Astrocyte (in vitro differentiated cells and primary cell): ENCODE measurements at places on chromosomes 2 and 18. TPM values are rescaled to one million over a fixed set of nuclear protein-coding genes. Genes with fewer than 3 reads are reported as not detected.

The VSNL1 gene
- 0.61 and 2.4 TPM in 2 replicates for total RNA-seq

The POMC gene
- not detected in 2 replicates for total RNA-seq

The MEMO1 gene
- 59.7 and 65.2 TPM in 2 replicates for total RNA-seq

The ELOA2 gene
- not detected in 2 replicates for total RNA-seq

The PMS1 gene
- total RNA-seq: 17.9 and 27.5 TPM in 2 replicates

DNA sequence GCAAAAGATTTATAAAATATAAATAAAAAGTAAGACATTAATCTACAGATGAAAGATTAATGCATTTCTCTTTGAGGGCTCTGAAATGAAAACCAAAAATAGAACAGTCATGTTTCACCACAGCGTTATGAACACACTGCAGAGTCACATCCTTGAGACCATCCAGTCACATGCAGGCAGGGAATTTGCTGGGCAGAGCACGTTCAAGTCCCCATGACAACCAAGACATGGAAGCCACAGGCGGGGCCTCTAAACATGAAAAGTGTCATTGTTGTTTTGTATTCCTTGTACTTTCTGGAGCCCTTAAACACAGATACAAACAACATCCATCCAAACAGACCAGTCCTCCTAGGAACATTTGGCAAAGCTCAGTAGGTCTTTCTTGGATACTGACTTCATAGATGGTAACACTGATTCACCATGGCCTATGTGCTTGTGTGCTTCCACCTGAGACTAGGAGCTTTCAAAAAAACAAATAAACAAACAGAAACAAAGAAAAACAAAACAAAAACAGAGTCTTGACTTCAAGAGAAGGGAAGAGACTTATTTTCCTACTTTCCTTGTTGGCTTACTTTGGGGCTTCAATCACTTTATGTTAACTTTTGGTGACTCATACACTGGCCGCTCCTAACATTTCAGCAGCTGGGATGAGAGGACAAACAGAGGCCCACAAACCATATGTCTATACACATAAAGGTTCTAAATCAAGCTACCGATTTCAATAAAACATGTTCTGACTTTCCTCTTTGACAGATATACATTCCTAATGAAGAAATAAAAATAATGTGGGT is 99.5 kb upstream of the CCDC85A start:
- no peaks in the 10 kb centered on the region for H3K4me1 ChIP-seq
- no peaks in the 10 kb centered on the region for H3K36me3 ChIP-seq
- H3K4me3 ChIP-seq: no peak overlapping the region
- no peaks in the 10 kb centered on the region for H3K27me3 ChIP-seq

- H3K4me1 ChIP-seq: peaks cover 34% of the 10 kb centered on the region
- H3K36me3 ChIP-seq: peaks cover 74% of the 10 kb centered on the region
- H3K27ac ChIP-seq: peak overlapping the region; percentile 100
- DNase-seq: no peak
- no peak overlapping the region for H3K4me3 ChIP-seq
- H3K27me3 ChIP-seq: no peaks in the 10 kb centered on the region
Measured at GRCh38 chr2:237497838-237498186, 10.8 kb downstream of the MLPH start.

DNA sequence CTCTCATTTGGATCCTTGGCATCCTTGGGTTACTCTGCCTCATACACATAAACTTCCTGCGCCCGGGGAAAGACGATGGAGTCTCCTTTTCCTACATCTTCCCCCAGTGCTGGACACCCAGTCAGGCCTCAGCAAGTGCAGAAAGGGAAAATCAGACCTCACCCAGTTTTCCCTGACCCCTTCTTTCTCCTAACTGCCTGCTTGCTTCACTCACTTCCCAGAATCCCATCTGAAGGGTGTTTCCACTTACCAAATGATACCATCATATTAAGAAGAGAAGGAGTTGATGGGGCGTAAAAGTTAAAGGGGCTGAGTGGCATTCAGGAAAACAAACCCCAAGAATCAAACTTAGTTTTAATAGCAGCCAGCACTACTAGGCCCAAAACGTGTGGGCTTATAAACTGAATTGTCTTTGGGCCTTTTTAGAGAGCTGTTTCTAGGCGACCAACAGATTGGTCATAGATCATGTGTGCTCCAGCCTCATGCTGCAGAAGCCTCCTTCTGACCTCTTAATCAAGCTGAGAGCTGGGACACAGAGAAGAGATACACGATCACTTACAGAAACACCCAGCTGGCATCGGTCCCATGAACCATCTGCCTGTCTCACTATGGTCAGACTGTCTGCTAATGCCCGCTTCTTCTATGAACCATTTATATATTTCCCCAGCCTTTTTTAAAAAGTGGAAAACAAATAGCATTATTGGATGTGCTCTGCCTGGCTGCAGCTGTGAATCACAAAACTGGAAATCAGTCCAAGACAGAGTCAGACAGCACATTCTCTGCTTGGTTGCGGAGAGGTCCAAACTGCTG is 165.7 kb upstream of the SLC14A2 start:
- H3K27ac ChIP-seq: no peak overlapping the region
- H3K4me1 ChIP-seq: no peaks in the 10 kb centered on the region

GRCh38 chr2:239312741-239313667 is 87.8 kb downstream of the HDAC4 start:
- no peak overlapping the region for H3K4me3 ChIP-seq
- H3K36me3 ChIP-seq: no peaks in the 10 kb centered on the region
- no peaks in the 10 kb centered on the region for H3K27me3 ChIP-seq
- no peak overlapping the region for H3K27ac ChIP-seq
- H3K4me1 ChIP-seq: peaks cover 10% of the 10 kb centered on the region
- no peak for DNase-seq

DNA sequence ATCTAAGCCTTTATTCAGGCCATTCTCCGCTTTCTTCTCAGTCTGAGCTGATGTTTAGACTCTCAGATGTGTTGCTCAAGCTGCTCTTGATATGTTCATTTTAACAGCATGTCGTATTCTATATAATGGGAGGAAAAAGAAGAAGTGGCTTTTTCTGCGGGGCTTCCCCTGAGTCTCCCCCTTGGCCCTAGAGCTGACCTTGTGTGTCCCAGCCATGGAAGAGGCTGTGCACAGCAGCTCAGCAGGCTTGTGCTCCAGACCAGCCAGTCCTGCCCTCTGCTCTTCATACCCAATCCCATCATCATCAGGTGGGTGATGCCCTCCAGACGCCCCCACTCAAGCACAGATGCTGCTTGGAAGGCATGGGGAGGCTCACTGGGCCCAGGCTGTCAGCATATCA is 155.1 kb upstream of the CELF4 start:
- no peaks in the 10 kb centered on the region for H3K27me3 ChIP-seq
- H3K4me1 ChIP-seq: no peaks in the 10 kb centered on the region
- no peaks in the 10 kb centered on the region for H3K36me3 ChIP-seq
- no peak for DNase-seq
- no peak overlapping the region for H3K4me3 ChIP-seq
- H3K27ac ChIP-seq: no peak overlapping the region

GRCh38 chr2:25098670-25099486 is 57.0 kb downstream of the EFR3B start:
- peaks cover 4% of the 10 kb centered on the region for H3K4me1 ChIP-seq
- H3K27ac ChIP-seq: no peak overlapping the region
- DNase-seq: no peak
- H3K36me3 ChIP-seq: no peaks in the 10 kb centered on the region
- no peak overlapping the region for H3K4me3 ChIP-seq

DNA sequence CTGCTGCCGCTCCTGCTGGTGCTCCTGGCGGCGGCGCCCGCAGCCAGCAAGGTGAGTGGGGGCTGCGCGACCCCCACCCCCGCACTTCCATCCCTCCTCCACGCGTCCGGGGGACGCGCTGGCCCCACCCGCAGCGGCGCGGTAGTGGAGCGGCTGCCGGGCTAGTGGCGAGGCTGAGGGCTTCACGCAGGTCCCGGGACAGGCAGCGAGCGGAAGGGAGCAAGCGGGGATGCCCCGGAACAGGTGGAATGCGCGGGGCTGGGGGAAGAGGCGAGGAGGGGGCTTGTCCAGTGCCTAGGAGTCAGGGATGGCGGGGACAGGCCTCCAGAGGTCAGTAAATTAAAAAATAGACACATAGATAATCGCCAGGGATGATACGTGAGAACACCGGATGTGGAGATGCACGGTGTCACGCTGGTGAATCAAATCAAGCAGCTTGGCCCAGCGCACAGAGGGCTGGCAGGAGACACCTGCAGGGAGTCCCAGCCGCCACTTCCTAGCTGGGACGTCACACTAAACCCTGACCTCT is 403 bp downstream of the COL4A3 start:
- H3K27me3 ChIP-seq: peaks cover 17% of the 10 kb centered on the region
- H3K4me1 ChIP-seq: peaks cover 5% of the 10 kb centered on the region
- no peak for DNase-seq
- peak overlapping the region; percentile 53 for H3K4me3 ChIP-seq
- H3K27ac ChIP-seq: no peak overlapping the region
- H3K36me3 ChIP-seq: no peaks in the 10 kb centered on the region

GRCh38 chr2:10520154-10520553 is 72.0 kb upstream of the ODC1 start:
- no peaks in the 10 kb centered on the region for H3K4me1 ChIP-seq
- H3K4me3 ChIP-seq: no peak overlapping the region
- H3K27ac ChIP-seq: no peak overlapping the region
- no peaks in the 10 kb centered on the region for H3K36me3 ChIP-seq

GRCh38 chr2:119223521-119224390 is at the start of gene STEAP3:
STEAP3 (plus strand) TSS chr2:119223834; CDS start chr2:119231013, 7,179 bp downstream.
- H3K4me1 ChIP-seq: peaks cover 11% of the 10 kb centered on the region
- no peak within 1 kb of the TSS for H3K27ac ChIP-seq
- no peaks in the 10 kb centered on the region for H3K27me3 ChIP-seq
- no peaks in the 10 kb centered on the region for H3K36me3 ChIP-seq

DNA sequence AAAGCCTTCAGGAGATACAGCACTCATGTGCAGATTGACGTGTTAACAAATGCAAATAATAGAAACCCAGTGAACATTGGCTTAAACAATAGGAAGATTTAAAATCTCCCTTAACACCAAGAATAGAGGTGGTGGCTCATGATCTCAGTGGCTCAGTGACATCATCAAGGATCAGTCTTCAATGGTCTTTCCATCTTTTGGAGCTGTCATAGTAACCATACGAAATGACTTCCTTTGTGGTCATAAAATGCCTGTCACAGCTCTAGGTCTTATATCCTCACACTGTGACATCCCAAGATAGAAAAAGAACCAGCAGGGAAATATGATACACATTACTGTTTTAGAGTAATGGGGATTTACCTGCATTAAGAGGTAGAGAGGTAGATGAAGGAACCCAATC is 59.6 kb upstream of the ACKR3 start:
- peaks cover 19% of the 10 kb centered on the region for H3K27me3 ChIP-seq
- no peaks in the 10 kb centered on the region for H3K36me3 ChIP-seq
- DNase-seq: no peak

DNA sequence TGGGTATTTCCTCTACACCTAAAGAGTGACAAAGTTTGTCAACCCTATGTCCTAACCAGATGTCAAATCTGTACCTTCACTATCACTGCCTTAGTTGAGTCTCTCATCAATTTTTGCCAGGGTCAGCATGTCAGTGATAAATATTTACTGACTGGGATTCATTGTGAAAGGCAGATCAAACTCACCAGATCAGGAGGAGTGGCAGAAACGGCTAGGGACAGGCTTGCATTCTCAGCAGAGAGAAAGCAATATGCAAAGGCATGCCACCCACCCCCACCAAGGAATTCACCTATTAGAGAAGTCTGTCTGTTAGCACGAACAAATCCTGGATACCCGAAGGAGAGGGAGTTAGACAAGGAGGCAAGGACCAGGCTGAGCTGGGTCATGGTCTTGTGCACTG is 62.6 kb downstream of the PTPN2 start:
- H3K27me3 ChIP-seq: no peaks in the 10 kb centered on the region
- no peaks in the 10 kb centered on the region for H3K4me1 ChIP-seq
- H3K36me3 ChIP-seq: no peaks in the 10 kb centered on the region

DNA sequence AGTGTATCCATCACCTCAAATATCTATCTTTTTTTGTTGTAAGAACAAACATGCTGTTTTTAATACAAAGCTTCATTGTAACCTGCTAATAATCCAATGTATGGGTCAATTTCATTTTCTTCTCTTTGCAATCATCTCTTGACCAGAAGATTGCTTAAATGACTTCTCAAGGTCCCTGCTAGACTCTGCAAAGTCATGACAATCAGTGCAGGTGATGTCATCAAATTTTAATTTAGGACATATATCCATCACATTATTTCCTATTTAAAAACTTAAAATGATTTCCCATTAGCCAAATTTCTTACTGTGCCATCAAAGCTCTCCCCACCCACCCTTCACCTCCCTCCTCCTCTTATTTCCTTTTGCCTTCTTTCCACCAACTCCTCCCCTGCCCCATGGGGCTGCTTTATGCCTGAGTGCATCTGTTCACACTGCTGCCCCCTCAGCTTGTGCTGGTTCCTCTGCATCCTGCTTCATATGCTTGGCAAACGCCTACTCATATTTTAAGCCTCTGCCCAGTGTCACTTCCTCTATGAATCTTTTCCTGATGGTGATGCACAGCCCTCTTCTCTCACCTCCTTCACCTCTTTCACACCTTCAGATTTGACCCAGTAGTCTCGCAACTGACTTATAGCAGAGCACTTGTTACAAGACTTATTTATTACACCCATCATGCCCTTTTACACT is 20.3 kb downstream of the PLEK start:
- H3K4me1 ChIP-seq: no peaks in the 10 kb centered on the region
- peaks cover 17% of the 10 kb centered on the region for H3K27me3 ChIP-seq
